Activated effector memory CD4-positive, alpha-beta T cell treated with Interleukin-2 at 50 U/mL for 16 hours (primary cell): ENCODE measurements at places on chromosomes 12 and 14.

GRCh38 chr12:57518920-57519795 lies 1.2 kb downstream of the DDIT3 start:
- DNase-seq, result no peak

- DNase-seq, result no peak
Measured at GRCh38 chr12:94289461-94290312, 141.3 kb downstream of the PLXNC1 start.

- DNase-seq, result peak; percentile 14
Measured at GRCh38 chr12:71746974-71747611, 7.6 kb upstream of the RAB21 start.

DNA sequence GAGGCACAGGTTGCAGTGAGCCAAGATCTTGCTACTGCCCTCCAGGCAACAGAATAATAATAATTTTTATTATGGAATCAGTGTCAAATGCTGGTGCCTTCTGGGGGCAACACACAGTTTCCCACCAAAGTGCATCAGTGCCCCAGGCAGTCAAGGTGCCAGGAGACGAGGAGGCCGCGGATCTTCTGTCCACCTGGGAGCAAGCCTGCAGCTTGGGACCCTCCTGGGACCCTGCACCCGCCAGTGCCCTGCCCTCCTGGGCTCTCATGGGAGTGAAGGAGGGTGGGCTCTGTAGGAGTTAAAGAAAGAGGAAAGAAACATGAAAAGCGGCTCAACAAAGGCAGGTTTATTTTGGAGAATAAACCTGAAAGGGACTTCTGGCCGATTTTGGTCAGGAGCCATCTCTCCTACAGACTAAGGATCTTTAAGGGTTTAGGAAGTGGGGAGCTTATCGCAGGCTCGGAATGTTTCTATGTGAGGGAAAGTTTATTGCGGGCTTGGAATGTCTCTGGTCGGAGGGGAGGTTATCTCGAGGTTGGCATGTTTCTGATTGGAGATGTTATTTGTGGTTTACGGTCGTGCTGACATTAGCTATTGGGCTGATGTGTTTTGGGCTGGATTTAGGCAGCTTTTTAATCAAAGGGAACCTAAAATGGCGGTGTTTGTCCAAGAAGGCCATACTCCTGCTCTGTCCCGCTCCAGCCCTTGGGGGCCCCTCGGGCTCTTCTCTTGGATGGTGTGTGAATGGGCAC lies 1.1 kb upstream of the ASPG start:
- no peak for DNase-seq

GRCh38 chr14:100239211-100239839 lies 381 bp downstream of the YY1 start:
- DNase-seq, result no peak

DNA sequence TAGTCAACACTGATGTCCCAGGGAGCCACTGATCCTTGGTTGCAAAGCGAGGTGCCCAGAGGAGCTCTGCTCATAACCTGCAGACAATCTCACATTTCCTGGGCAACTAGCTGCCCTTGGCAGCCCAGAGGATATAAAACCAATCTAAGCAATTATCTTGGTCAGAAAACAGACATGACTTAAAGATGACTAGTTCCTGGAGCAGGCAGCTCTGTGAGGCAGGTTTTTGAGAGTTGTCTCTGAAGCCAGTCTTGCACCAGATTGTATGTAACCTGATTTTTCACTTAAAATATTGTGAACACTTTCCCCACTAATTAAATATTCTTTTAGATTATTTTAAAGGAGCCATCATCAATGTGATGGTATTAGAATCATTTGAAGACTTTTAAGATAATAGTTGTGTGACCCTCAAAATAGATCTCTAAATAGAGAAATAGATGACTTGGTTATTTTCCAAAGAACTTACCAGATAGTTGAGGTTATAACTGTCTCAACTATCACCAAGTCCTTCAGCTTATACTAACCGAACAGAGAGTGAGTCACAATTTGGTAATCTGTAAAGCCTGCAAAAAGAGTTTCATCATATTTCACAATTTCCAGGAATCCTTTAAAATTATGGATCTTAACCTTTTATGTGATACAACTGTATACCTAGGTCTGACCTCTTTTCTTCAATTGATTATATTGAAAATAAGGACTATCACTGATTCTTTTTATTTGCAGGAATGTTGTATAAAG lies 75.9 kb downstream of the LIN7A start:
- no peak for DNase-seq

DNA sequence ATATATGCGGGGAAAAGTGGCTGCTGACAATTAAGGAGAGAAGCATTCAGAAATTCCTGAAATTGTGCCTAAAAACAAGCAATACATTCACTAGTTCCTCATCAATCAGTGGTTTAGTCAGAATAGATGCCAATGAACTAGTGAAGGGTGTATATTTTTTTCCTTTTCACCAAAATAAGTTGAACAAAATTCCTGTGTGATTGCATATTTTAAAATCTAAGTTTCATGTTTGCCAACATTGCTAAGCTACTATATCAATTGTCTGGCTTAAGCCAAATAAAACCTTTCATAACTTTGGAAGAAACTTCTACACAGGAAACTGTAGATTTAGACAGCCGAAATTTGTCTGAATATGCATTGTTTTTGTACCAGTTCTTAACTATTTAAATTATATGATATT lies 8.7 kb downstream of the PRKD1 start:
- no peak for DNase-seq

DNA sequence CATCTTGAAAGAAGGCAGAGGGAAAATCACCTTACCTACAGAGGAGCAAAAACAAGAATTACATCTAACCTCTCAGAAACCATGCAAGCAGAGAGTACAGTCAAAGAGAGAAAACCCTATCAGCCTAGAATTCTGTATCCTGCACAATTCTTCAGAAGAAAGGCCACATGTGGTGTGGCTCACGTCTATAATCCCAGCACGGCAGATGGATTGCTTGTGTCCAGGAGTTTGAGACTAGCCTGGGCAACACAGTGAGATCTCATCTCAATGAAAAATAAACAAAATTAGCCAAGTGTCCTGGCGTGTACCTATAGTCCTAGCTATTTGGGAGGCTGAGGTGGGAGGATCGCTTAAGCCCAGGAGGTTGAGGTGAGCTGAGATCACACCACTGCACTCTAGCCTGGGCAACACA lies 48.2 kb downstream of the ATF7 start:
- no peak for DNase-seq
